ENCODE measurements at places on chromosomes 6 and 20.

DNA sequence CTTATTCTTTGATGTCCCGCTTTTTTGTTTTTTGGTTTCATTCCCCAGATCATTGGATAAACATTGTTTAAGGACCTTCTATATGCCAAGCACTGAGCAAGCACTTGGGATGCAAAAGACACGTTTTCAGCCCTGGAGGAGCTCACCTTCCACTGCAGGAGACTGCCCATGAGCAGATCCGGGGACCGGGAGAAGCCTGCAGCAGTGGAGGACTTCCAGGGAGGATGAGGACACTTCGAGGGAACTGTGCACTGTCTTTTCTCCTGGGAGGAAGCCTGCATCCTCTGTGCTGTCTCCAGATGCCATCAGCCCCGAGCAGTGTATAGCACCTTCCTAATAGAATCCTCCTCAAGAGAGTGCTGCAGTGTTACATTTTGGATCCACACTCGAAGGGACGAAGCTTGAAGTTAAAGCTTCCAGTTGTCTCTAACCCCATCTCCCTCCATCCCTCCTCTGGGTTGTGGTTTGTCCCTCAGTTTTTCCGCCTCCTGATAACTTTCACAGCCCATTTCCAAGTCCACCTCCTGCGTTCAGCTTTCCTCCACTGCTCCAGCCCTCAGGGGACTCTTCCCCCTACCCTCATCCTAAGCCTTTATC lies 5.8 kb upstream of the KCNG1 start:
- no peak for DNase-seq

- DNase-seq, result no peak
Observed at GRCh38 chr20:45867136-45867818, 9.9 kb downstream of the ZSWIM3 start.

GRCh38 chr20:48460681-48461080 lies 367.1 kb downstream of the PREX1 start:
- DNase-seq, result no peak

DNA sequence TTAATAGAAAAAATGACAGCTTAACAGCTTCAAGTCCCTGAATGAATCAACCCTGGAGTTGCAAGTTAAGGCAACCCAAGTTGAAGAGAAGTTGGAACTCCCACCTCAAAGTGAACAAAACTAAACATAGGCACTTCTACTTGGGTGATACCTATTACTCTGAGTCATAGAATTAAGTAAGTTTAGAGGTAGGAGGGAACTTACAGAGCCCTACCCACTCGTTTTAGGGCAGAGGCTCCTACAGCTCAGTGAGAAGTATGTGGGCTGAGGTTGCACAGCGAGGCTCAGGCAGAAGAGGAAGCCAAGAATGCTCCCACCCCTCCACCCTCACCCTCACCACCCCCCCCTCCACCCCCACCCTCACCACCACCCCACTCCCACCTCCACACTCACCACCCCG lies 42.2 kb downstream of the NFATC2 start:
- no peak for DNase-seq

DNA sequence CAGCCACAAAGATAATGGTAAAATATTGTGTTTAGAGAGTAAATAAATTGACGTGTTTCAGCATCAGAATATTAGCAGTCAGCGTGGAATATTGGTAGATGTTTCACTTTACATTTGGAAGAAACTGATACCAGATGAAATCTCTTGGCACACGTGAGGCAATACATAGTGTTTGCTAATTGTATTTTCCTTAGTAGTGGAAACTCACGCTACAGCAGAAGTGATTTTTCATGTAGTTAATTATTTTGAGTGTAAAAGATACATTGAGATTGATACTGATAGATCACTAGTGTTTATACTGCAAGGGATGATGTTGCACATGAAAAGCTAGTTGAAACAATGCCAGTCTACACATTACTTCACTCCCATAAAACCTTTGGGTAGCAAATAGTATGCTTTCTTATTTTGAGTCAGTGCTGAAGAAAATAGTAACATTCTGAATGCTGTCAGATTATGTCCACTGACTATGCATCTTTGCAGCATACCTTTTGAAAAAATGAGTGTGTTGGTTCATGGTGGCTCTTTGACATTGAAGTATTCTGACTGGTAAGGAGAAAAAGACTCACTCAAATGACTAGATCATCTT lies 59.3 kb downstream of the CD2AP start:
- no peak for DNase-seq

DNA sequence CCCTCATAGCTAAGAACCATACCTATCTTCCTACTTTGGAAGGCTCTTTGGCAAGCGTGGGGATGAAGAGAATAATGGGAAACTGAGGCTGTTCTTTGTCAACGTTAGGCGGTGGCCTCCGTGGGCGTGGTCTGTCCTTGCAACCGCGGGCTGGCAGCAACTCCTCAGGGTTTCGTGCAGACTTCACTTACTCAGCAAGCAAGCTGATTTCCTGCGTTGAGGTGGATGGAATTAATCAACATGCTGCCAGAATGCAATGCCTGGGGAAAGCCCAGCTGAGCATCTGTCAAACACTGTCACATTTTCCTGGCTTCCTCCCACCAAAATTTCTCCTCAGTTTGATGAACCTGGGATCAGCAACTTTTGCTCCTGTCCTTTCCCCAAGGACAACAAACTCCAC lies 9.2 kb upstream of the IL17F start:
- DNase-seq, result no peak

- no peak for DNase-seq
Observed at GRCh38 chr6:17280138-17280537, 1.0 kb upstream of the RBM24 start.

- no peak for DNase-seq
Observed at GRCh38 chr6:163485388-163485851, 70.9 kb downstream of the QKI start.

DNA sequence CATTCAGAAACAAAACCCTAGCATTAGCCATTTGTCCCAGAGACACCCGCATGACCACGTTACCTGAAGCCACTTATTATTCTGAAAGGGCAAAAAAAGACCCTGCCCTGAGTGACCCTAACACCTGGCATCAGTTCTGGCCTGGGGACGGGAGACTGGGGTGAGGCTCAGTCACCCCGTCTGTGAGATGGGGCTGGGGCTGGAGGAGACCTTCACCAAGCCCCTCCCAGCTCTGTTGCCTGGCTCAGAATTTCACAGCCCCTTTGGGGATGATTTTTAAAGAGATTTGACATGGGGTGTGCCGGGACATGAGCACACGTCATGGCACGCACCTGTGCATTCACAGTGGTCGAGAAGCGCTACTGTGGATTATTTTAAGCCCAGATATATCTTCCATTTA lies 1.4 kb upstream of the BPIFB6 start:
- no peak for DNase-seq

GRCh38 chr6:121791396-121792315 lies 356.2 kb downstream of the GJA1 start:
- DNase-seq, result no peak

DNA sequence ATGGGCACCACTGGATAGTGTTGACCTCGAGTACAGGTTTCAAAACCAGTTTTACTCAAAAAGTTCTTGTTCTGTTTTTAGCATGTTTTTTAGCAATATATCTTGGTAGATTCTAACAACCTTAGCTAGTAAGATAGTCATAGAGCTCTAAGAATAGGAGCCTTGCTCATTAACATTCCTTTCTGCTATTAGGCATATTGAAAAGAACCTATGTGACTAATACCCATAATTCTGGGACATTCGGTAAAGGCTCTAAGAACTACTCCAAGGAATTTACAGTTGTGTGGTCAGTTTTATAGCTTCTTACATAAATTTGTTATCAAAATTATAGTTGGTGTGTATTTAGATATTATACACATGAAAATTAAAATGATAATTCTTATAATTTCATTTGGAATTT lies 11.6 kb downstream of the SLC9A8 start:
- no peak for DNase-seq

DNA sequence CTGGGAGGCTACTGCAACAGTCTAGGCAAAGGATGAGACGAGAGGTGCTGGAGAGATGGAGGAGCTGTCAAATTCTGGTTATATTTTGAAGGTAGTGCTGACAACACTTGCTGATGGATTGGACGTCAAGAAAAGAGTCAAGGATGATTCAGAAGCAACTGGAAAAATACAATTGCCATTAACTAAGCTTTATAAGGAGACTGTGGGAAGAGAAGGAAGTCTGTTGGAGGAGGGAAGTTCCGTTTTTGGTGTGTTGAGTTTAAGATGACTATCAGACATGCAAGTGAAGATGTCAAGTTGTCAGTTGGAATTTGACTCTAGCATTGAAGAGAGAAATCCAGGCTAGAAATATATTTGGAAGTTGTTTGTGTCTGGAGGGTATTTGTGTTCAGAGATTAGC lies 358.1 kb downstream of the RNGTT start:
- DNase-seq, result no peak

DNA sequence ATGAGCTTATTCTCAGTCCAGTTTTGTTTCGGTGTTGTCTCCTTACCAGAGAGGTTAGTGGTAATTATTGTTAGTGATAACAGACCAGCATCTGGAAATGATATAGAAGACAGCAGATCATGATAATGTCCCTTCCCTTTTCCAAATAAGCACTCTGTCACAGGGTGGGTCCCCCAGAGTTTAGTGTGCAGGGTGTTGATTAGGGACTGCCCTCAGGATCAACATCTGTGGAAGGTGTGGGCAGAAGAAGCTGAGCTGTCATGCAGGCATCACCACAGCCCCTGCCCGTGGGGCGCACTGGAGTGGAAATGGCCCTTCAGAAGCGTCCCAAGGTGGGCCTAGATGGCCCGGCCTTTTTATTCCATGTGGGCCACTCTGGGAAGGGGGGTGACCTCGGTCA lies 67.6 kb upstream of the DTNBP1 start:
- DNase-seq, result no peak
